ENCODE measurements at places on chromosomes 4 and X.

- DNase-seq, result peak; percentile 37
These were observed 13.8 kb downstream of the CMC4 start for GRCh38 chrX:155056877-155057792.

- DNase-seq, result no peak
These were observed 258.5 kb upstream of the FSTL5 start for GRCh38 chr4:162422312-162422711.

DNA sequence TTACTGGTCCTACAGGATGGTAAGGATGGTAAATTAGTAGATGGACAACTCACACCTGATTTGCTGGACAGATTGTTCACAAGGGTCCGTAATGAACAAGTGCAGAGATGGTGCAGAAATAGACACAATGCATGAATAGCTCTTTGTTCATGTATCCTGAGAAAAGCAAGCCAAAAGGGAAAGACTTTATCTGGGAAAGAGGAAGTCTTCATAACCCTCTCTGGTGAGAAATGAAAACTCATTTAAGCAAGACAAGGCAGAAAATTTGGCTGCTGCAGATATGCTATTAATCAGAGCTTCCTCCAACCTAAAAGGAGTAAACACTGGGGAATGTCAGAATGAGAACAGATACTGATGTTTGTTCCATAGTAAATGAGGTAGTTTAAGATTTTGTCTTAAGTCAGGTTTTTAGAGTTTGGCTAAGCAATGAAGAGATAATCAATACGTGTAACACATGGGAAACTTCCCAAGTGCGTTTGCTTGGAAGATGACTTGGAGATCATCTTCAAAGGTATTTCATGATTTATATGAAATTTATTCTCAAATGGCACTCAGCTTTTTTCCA is 152.4 kb upstream of the BMPR1B start:
- no peak for DNase-seq

- no peak for DNase-seq
These were observed 73.7 kb upstream of the GUCY1A1 start for GRCh38 chr4:155592938-155593297.

- no peak for DNase-seq
These were observed 255.6 kb downstream of the DHX15 start for GRCh38 chr4:24328711-24329110.

- no peak for DNase-seq
These were observed 1.5 kb downstream of the CASP6 start for GRCh38 chr4:109701566-109702410.

GRCh38 chr4:10054571-10055041 is 33.3 kb upstream of the SLC2A9 start:
- DNase-seq, result no peak

- no peak for DNase-seq
These were observed 17.2 kb upstream of the ZNF718 start for GRCh38 chr4:107083-107443.

DNA sequence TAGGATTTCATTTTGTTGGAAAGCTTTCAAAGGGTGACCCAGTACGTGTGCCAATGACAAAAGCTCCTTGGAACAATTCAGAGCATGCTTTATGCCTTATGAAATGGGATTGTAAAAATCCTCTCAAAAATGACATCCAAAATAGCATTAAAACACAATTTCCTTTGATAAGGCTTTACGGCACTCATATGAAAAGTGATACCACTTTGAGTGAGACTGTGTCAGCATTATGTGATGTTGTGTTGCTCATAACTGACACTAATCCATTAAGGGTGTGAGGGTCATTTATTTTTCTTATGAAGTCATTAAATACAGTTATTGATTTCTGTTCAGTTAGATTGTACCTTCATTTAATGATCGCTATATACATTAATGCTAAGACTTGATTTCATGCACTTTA is 250.2 kb downstream of the TENM3 start:
- DNase-seq, result no peak

DNA sequence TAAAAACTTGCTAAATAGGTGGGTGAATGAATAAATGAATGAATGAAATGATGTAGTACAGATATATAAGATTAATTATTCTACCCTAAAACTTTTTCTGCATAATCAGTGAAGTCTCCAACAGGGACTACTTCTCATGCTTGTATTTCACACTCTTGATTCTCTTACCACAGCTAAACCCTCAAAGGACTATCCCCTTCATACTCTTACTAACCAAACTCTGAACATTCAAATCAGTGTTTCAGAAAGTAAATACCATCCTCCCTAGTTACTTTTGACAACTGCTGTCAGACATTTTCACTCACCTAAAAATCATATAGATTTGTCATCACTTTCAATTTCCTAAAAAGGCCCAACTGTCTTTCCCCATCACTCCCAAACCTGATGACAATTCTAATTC is 234.3 kb upstream of the HHIP start:
- no peak for DNase-seq

DNA sequence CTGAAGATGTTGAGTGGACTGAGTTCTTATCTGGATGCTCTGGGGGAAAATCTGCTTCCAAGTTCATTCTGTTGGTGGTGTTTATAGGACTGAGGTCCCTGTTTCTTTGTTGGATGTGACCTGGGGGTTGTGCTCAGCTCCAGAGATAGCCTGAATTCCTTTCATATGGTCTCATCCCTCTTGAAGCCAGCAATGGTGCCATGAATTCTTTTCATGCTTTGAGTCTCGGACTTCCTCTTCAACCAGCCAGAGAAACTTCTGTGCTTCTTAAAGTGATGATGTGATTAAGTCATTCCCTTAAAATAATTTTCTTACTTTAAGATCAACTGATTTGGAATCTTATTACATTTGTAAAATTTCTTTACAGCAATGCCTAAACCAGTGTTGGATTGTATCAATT is 233.8 kb upstream of the UGT8 start:
- no peak for DNase-seq

DNA sequence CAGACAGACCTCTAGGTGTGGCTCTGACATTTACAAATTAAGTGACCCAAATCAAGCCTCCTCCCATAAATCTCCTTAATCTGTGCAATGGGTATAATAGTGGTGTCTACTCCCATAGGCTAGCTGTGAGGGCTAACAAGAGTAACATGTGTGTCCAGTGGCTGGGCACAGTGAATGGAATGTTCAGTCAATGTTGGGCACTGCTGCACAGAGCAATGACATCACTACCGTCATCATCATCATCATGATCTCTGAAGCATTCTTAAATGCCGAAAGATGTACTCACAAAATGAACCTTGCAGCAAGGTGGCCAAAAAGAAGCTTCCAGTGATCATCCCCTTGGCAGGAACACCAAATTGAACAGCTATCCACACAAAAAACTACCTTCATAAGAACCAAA is 43.5 kb downstream of the CHRNA9 start:
- DNase-seq, result no peak

DNA sequence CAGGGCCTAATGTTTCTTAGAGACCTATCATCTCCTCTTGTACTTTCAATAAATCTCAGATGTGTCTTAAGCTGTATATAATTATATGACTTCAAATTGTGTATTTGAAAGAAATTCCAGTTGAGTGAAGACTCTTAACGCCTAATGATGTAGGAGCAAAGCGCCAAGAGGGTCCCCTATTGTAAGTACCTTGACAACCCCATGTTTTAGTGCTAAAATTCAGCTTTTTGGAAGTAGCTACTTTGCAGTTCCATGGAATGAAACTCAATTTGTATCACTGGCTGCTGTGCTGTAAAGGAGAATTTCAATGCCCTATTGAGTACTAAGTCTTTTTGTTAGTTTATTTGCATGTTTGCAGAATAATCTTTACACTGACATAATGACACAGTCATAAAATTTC is 1826.6 kb upstream of the AGA start:
- DNase-seq, result no peak

GRCh38 chr4:168124008-168124641 is 31.8 kb downstream of the ANXA10 start:
- no peak for DNase-seq
